Kidney epithelial cell (primary cell): ENCODE measurements at places on chromosomes 5 and 9. TPM values are rescaled to one million over a fixed set of nuclear protein-coding genes. Genes with fewer than 3 reads are reported as not detected.

DNA sequence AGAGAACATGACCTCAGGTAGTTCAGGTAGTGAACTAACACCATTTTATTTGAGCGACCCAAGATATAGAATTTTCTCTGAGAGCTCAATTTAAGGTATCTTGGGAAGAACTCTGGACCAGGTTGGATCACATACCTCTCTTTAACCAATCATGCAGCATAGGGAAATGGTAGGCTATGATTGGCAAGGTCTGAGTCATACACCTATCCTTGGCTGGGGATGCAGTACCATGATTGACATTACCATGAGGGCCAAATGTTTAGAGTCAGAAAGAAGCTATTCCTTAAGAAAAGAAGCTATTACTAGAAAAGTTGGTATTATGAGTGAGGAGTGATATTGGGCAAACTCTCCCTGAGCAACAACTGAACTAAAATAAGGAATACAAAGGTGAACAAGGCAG, 258.7 kb downstream of the KCTD16 start:
- no peak for DNase-seq

- no peak for DNase-seq
Measured at GRCh38 chr9:129266536-129266935, 88.5 kb upstream of the IER5L start.

The FIBCD1 gene
- 2.3 and 2.6 TPM in 2 replicates for total RNA-seq

DNA sequence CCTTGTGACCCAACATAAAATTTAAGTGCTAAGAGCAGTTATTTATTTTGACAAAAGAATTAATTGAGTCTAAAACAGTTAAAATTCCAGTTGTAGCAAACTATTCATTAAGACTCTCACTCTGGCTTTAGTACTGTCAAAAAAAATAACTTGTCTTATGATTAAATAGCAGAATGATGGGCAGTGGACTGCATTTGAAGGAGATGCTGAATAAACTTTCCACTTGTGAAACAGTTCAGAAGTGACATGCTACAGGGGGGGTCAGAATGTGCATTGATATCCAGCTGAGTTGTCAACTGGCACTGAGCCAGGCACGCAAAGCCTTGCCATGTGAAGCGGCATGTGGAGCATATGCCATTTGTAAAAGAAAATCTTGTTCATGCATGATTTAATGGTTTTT, 76.0 kb downstream of the FCHO2 start:
- peak; percentile 18 for DNase-seq

DNA sequence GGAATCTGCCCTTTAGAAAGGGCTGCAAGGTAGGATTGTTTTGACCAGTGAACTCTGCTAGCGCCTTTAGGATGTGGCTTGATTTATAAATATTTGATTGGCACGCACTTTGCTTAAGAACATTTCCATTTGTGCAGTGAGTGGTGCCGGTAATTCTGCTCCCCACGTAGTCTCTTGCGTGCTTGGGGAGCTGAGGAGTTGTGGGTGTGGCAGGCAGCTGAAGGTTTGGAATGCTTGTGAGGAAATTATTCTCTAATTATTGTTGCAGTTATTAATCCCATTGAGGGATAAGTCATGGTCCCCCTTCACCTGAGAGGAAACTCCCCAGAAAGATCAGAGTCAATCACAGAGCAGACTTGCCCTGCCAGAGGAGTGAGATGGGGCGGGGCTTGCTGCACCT, 76.7 kb downstream of the FGF1 start:
- DNase-seq, result no peak

The TMEM252 gene
- total RNA-seq, result not detected in 2 replicates

DNA sequence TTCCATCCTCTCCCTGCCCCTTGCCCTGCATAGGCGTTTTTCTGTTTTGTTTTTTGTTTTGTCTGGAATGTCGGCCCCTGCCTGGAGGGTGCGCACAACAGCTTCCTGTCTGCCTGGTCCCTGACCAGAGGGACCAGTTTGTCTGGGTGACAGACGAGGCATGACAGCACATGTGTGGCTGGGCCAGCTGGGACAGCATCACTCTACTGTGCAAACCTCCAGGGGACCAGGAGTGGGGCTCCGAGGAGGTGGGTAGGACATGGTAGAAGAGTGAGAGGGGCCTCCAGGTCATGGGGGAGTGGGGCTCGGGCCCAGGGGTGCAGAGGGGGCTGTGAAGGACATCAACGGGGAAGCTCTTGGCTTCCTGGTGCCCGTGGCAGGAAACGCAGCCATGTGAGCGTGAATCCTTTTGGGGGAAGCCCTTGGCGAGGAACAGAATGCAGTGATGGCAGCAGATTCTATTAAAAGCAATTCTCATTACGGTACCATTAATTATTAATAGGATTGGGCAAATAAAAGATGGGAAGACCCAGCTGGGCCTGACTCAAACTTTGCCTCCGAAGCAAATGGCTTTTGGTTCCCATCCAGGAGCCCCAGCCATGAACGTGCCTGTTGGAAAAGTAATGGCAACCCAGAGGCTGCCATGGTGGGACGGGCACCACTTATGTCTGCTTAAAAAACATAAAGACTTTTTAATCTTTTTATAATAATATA, 184.4 kb upstream of the IER5L start:
- DNase-seq, result peak; percentile 41

DNA sequence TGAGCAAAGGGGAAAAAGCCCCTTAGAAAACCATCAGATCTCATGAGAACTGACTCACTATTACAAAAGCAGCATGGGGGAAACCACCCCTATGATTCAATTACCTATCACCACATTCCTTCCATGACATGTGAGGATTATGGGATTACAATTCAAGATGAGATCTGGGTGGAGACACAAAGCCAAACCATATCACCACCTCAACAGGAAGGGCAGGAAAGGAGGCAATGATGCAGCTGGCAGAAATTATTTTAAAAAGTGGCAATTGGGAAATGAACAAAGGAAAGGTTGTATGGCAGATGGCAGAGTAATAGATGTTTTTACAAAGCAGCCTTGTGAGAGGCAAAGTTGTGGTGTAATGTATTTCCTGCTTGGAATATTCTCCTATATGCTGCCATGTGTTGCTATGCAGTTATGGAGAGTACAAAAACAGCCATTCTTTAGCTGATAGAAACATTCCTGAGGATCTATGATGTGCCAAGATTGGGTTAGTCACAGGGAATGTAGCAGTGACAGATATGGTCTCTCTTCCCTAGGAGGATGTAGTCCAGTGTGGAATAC, 138.8 kb downstream of the SMC2 start:
- peak; percentile 18 for DNase-seq

The GPR150 gene
- total RNA-seq, result 0.25 TPM in 1 of 2 replicates, not detected in the other

DNA sequence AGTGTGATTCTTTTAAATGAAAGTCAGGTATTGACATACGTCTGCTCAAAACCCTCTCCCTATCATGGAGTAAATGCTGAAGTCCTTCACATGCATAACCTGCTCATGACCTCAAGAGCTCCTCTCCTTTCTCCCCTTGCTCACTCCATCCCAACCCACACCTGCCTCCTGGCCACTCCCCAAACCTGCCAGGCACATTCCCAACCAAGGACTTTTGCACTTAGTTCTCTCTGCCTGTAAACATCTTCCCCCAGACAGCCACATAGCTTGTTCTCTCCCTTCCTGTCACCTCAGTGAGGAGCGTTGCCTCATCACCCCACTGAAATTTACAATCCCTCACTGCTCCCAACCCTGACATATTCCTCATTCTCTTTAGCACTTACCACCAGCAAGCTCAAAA, 8.7 kb downstream of the SETD9 start:
- DNase-seq, result no peak

DNA sequence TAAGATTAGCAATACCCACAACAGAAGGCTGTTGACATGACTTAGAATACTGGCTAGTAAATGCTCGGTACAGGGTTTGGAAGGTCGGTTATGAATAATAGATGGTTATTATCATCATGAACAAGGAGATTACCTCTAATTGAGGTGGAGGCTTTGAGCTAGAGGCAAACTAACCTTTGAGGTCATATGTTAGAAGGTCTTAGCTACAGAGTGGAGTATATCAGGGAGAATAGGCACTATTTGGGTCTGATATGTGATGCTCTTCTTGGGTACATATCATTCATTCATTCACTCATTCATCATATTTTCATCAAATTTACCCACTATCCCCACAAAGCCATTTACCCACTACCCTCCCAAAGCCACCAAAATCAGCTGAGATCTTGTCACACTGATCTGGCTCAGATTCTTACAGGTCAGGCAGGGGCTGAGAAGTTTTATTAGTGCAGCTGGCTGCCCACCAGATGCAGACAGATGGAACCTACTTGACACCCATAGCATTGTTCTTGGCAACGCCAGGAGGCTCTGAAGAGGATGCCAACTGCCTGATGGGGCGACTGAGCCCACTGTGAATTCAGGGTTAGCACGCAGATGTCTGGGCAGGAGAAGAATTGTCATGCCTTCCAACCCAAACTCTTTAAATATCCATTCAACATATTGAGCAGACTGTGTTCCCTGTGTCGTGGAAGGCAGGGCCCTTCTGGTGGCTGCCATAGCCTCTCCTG, 90.2 kb upstream of the SH3PXD2B start:
- no peak for DNase-seq
